Kidney tubule cell (primary cell): ENCODE measurements at places on chromosomes 3 and 15.

DNA sequence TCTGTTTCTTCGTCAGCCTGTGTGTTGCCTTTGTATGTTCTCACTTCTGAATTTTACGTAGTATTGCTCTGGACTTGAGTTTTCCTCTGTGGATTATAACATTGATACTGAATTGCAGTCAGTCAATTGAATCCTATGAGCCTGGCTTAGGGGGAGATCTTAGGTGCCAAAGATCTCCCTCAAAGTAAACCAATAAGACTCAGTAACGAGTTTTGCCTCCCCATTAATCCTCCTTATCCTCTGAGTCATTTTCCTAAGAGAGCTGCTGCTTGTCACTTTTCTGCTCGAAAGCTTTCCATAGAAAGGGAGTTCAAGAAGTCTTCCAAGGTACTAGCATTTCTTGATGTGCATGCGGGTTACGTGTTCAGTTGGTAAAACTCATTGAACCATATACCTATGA, 126.4 kb downstream of the CHDH start:
- no peak for DNase-seq

DNA sequence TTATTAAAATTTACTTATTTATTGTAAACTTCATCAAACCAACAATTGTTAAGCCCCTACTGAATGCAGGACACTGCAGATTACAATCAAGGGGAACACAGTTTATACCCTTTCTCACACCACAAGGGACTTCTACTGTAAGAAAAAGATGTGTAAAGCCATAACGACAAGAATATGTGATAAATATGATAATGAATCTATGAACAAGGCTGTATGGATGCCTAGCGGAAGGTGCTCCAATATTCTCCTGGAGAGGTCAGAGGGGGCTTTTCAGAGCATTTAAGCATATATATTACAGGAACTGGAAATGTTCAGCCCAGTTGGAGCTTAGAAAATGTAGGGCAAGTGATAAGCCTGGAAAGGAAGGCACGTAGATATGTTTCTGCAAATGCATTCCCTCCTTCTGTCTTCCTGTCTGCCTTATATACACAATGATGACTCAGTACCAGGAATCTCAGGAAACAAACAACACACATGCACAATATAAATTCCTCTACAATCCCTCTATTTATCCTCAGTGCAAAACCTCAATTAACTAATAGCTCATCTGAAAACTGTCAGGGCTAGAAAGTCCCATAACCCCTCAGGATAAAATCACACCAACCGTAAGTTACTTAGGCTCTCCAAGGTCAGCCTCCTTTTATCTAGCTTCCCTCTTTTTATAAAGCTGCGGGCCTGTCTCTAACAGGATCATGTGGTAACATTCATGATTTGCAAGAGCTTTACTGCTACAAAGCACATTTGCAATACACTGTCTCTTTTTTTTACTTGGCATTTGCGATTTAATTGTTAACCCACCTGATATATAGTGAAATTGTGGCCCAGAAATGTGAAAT, 393.1 kb downstream of the LPP start:
- DNase-seq: peak; percentile 37

DNA sequence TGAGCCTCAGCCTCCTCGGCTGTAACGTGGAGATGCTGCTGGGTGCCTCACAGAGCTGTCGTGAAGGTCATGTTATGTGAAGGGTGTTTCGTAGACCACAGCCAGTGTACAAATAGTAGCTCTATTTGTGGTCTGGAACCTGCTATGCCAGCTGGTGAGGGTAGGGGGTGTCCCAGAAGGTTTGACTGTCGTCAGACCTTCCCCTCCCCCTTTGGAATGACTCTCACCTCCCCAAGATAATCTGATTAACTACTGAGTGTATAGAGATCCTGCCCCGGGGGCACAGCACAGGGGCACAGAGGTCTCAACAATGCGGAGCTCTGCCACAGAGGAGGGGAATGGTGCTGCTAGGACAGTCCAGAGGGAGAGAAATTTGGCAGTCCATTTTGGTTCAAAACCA, 20.5 kb downstream of the FGD5 start:
- no peak for DNase-seq

DNA sequence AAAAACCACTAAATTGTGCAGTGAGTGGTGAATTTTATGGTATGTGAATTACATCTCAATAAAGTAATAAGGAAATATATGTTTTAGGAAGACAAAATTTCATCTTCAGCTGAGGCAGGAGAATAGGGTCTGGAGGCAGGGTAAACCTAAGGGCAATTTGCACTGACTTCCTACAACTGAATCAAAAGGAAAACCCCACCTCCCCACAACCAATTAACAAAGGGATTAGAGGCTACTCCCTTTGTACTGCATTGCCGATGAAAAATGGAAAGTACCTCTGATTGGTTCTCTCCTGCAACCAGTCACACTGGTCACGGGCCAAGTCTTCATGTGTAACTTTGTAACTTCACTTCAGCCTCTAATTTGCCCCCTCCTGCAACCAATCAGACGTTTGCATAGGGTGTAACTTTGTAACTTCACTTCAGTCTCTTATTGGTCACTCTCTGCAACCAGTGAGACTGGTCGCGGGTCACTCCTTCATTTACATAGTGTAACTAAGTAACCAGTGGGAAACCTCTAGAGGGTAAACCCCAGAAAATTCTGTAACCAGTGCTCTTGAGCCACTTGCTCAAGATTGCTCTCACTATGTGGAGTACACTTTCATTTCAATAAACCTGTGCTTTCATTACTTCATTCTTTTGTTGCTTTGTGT, 244.5 kb downstream of the CNTN4 start:
- no peak for DNase-seq

DNA sequence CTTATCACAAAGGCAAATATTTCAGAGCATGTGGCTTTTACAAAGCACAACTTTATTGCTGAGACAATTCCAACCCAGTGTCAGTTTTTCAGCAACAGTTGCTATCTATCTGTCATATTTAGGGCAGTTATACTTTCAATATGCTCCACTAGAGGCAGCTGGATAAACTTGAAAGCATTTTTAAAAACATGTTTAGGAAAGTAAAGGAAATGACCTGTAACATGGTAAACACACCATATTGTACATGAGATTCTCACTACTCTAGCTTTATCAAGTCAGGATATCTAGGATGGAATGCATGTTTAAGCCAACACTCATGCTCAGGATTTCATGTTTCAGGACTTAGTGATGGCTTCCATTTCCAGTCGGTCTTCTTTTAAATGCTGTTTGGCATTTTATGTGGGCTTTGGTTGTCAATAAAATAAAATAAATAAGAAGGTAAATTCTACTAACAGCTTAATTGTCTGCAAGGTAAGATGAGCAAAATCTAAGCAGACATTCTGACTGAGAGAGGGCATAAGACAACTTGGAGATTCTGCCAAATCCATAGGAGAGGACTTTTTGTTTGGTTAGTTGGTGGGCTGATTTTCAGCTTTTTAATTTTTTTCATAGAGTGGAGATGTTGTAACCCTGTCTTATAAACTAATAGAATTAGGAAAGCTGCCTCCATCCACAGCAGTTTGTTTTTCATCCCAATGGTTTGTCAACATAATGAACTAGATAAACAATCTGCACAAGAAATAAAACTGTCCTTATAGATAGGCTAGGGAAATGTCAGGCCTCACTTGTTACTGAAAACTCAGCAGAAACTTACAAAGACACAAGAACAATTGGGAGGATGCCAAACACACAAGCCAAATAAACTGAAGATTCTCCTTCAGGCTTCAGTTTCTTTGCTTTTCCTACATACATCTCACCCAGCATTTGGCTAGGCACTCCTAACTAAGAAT, 63.4 kb upstream of the CPB1 start:
- no peak for DNase-seq

DNA sequence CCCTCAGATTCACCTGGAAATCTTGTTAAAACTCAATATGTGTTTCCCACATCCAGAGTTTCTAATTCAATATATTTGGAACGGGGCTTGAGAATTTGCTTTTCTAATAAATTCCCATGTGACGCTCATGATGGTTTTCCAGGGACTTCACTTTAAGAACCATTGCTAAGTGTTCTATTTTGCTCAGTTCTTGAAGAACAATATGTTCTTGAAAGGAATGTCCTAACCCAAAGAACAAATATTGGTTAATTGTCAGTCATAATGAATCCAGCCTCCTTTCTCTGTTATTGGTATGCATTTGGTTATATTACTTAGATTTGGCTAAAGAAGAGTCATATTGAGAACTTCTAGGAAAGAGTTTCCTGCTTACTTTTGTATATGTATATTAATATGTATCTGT, 4.4 kb upstream of the PLSCR2 start:
- no peak for DNase-seq

- DNase-seq: no peak
Observed at GRCh38 chr3:163601426-163601825, 1476.9 kb downstream of the SI start.

DNA sequence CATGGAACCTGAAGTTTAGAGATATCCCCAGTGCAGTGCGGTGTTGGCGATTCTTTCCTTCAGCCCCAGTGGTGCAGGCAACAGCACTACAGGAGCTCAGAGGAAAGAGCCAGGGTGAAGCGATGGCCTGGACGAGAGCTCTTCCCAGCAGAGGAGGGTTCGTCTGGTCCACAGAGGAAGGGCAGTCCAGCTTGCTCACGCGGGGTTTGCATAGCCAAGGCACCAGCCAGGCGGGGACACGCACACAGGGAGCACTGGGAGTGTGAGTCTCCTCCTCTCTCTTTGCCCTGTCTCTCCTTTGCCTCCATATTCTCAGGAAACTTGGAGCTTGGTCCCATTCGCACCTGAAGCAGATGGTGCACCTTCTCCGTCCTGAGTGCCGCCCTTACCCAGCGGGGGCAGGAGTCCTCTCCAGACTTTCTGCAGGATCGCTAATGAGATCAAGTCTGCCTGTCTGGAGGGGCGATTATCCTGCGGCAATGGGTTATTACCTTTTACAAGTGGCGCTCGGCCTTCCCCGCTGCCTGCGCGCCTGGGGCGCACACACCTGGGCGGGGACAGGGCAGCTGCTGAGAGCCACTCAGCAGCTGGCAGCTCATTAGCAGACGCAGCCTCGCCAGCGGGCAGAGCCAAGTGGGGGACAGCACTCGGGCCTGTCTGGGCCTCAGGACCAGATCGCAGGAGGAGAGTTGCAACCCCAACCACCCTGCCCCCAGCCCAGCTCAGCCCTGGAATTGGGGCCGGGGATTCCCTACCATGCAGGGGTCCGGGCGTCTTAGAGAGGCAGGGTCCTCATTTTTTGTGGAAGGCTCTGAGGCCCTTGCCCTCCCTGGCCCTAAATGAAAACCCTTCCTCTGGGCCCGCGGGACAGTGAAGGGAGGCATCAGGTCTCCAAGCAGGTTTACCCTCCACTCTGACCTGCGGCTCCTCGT, 119.0 kb upstream of the MEF2A start:
- no peak for DNase-seq

DNA sequence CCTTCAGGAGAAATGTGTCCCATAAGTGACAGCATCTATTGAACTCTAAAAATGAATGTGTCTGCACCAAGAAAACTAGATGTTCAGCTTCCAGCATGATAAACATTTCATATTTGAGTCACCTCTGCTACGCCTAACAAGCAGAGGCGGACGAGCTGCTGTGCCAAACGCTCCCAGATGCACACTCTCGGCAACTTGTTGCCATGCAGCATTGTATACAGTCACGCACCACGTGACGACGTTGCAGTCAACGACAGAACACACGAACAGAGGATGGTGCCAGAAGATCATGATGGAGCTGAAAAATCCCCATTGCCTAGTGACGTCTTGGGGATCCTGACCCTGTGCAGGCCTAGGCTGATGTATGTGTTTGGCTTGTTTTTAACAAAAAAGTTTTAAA, 137.5 kb downstream of the XXYLT1 start:
- no peak for DNase-seq

DNA sequence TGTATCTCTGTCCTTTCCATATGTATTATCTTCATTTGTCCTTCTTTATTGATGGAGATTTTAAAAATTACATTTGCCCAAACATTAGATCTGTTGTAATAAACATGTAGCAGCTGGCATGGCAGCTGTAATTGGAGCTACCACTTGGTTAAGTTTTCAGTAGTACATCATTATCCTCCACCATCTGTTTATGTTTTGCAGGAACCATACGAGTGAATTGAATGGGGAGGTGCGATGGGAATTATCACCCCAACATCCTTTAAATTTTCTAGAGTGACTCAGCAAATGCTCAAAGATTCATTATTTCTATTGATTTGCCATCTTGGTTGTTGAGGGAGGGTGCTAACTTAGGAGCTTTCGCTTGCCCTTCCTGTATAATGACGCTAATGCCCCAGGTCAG, 32.6 kb upstream of the NOX5 start:
- no peak for DNase-seq

DNA sequence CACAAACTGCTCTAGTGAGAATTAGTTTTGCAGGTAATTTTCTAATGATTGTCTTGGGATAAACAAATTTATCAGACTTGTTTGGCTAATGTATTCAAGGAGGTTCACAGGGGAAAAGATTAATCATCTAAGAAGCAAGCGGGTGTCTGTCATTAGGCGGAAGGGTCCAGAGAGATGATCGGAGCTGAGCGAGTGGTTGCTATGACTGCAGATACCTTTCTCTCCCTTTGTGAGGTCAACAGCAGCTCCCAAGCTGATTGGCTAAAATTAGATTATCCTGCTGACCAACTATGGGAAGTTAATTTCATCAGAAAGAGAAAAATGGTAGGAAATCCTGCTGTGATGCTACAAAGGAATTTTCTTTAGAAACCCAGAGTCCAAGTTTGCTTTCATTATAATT, 276.0 kb downstream of the SOX2 start:
- no peak for DNase-seq
